ENCODE measurements at places on chromosomes 3 and 15. TPM values are rescaled to one million over a fixed set of nuclear protein-coding genes. Genes with fewer than 3 reads are reported as not detected.

Gene SNTN
- not detected for total RNA-seq

Gene P4HTM
- total RNA-seq, result 59.0 TPM

Gene PARP15
- 7.0 TPM for total RNA-seq

Gene BFSP2
- total RNA-seq, result 0.27 TPM

Gene CLDN11
- total RNA-seq, result not detected

Gene ZKSCAN7
- total RNA-seq, result 15.6 TPM

Gene CLDN16
- total RNA-seq, result not detected

Gene AGTR1
- total RNA-seq, result not detected

Gene CORO2B
- under 0.01 TPM for total RNA-seq

Gene USP8
- total RNA-seq, result 14.0 TPM

Gene DGKG
- 6.2 TPM for total RNA-seq

Gene CADPS
- not detected for total RNA-seq

Gene SPESP1
- total RNA-seq, result 0.81 TPM

Gene CPNE9
- total RNA-seq, result 0.81 TPM

Gene AADACL2
- total RNA-seq, result not detected

Gene SMCO1
- total RNA-seq, result not detected

Gene SPATA12
- total RNA-seq, result under 0.01 TPM

Gene CHDH
- under 0.01 TPM for total RNA-seq

Gene WDR6
- 344 TPM for total RNA-seq

Gene TGM4
- not detected for total RNA-seq

Gene CYP8B1
- total RNA-seq, result not detected
